ENCODE measurements at places on chromosomes 4 and X. TPM values are rescaled to one million over a fixed set of nuclear protein-coding genes. Genes with fewer than 3 reads are reported as not detected.

The DYNLT3 gene
- 28.7 TPM for total RNA-seq

The PNMA3 gene
- total RNA-seq, result 32.8 TPM

The DDX53 gene
- total RNA-seq, result not detected

The XAGE3 gene
- not detected for total RNA-seq

All from progenitor cell of endocrine pancreas (in vitro differentiated cells).